ENCODE measurements at places on chromosomes 6 and 20.

DNA sequence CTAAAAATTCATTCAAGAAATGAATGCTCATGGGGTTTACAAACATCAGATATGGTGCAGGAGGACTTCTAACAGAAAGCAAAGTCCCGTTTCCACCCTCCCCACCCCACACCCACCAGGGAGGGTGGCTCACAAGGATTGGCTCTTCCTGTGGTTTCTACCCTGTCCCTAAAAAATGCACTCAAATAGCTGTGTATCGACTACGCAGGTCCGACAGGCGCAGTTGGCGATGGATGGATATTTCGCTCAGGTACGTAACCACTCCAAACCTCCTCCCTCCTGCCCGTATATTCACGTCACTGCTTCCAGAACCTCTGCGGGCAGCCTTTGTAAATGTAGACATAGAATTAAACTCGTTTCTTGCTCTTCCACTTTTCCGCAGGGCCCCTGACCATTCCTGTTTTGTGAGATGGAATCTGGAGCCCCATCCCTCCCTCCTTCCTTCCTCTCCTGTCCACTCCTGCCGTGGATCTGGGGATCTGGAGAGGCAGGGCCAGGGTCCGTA, 264.3 kb downstream of the BMP7 start:
- DNase-seq = no peak

GRCh38 chr6:36674942-36675341, 3.6 kb upstream of the CDKN1A start:
- DNase-seq = no peak

DNA sequence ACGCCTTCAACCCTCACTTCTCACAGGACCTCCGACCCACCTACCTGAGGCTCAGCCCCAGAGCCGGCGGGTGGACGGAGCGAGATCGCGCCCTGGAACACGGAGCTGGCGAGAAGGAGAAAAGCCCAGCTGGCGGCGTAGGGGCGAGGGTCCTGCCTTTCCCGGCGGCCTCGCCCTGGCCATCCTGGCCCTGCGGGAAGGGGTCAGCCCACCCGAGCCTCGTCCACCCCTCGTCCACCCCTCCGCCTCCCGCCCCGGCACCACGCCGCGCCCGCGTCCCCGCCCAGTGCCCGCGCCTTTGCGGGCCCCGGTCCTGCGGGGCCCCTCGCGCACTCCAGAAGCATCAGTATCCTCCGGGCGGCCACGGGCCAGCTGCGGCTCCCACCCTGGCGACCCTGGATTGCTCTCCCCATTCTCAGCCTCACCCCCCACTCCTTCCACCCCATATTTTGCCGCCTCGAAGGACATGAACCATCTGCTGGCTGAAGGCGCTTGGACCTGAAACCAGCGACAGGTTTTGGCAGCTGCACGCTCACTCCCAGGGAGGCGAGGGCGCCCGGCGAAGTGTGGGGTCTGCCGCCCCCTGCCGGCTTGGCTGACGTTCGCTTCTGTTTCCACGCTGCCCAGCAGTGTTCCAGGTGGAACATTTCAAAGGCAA, 65.1 kb downstream of the PLG start:
- no peak for DNase-seq

DNA sequence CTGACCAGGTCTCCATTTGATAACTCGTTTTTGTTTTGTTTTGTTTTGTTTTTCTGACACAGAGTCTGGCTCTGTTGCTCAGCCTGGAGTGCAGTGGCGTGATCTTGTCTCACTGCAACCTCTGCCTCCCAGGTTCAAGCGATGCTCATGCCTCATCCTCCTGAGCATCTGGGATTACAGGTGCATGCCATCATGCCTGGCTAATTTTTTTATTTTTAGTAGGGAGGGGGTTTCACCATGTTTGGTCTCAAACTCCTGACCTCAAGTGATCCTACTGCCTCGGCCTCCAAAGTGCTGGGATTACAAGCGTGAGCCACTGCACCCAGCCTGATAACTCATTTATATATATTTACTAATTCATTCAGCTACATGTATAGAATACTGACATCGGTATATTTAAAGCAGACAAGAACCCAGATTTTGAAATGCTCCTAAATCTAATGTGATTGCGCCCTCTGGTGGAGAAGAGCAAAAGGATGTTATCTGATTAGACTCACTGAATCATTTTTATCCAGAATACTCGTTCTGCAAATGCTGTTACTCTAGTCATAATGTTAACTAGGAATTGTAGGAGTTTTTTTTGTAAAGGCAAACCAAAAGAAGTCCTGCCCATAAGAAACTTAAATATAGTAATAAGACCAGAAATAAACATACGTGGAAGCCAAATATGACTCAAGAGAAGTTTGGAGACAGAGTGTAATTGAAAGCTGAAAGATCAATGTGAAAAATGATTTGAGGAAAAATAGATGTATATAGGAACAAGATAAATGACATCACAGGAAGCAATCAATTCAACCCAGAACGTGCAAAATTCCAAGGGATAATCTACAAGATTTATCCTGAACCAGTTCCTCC, 5.3 kb upstream of the COL12A1 start:
- peak; percentile 66 for DNase-seq

DNA sequence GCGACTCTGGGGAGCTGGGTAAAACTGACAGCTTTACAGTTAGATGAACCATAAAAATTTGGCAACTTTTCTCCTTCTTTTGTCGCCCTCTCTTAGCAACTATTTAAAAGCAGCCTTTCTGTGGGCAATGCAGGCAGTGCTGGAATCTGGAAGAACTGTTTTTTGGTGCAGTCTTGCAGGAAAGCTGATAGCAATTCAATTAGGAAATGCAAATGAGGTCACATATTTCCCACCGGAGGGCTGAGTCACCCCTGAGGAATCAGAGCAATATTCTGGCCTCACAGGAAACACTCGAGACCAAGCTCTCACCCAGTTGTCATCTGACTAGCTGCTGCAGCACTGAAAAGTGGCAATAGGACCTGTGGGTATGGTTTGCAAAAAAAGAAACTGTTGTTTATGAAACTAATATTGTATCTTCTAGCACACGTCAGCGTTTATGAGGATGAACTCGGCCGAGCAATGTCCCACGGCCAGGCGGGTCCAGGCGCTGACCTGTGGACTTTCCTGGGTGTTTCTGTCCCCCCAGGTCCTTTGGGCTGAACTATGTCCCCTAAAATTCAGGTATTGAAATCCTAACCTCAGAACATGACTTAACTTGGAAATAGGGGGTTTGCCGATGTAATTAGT, 312.3 kb downstream of the TAF4 start:
- DNase-seq = no peak

DNA sequence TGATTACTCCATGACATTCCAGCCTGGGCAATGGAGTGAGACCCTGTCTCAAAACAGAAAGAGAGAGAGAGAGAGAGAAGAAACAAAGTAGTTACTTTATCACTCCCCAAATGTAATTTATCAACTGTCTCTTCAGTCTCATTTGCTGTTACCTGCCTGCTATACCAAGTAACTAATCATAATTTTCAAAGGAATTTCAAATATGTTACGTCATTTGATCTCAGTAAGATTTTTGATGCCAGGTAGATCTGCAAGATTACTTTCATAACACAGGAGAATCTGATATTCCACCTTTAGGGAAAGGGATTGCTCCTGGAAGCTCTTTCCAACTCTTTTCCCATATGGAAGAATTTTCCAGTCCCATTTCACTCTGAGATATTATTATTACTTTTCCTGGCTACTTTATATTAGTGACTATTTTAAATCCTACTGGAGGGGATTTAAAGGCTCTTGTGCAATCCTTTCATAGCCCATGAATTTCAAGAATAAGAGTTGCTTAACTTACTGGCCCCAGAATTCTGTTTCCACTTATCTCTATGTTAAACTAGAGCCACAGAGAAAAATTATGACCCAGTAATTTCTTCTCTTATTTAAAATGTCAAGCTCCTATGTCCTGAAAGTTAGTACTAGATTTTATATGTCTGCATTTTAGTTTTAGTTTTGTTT, 390.2 kb upstream of the FLRT3 start:
- DNase-seq = no peak

DNA sequence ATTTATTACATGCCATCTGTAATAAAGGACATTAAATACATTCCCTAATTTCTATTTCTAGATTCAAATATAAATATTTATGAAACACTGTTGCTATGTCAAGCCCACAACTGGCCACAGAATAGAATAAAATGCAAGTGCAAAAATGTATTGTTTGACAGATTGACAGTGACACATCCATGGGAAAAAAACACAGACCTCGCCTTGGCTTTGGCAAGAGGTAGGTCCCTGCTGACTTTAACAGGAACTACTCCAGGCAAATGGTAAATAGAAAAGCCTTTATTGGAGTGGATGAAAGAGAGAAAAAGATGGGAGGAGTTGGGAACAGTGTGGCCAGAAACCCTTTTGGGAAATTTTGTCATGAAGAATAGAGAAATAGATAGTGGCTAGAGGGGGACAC, 622.9 kb downstream of the UTRN start:
- no peak for DNase-seq

- DNase-seq = no peak
These were observed 179.4 kb downstream of the ERMARD start for GRCh38 chr6:169930799-169931198.

GRCh38 chr6:13418844-13419243, 68.6 kb downstream of the GFOD1 start:
- no peak for DNase-seq

GRCh38 chr20:17612287-17612991, 42.6 kb downstream of the DSTN start:
- no peak for DNase-seq

- DNase-seq = no peak
These were observed 158.3 kb downstream of the BMP2 start for GRCh38 chr20:6925744-6926278.

GRCh38 chr6:113414511-113414910, 442.6 kb upstream of the MARCKS start:
- peak; percentile 15 for DNase-seq

- no peak for DNase-seq
These were observed 16.1 kb downstream of the FGD2 start for GRCh38 chr6:37021356-37022129.

- DNase-seq = no peak
These were observed 2.0 kb downstream of the TRAM2 start for GRCh38 chr6:52574709-52575501.

DNA sequence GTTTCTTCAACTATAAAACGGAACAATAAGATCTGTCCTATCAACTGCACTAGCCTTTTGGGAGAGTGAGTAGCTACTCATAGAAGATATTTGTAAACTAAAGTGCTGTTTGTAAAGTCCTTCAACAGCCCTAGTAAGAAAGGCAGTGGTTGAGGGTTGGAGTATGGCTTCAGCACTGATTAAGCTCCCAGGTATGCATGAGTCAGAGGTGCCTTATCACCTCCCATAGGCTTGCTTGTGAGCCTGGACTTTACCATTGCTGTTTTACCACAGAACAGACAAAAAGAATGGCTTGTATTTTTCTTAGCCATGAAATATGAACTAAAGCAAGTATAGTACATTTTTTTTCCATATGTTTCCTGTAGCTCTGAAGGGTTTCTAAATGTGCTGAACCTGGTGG, 44.1 kb downstream of the SAMD3 start:
- DNase-seq = no peak

DNA sequence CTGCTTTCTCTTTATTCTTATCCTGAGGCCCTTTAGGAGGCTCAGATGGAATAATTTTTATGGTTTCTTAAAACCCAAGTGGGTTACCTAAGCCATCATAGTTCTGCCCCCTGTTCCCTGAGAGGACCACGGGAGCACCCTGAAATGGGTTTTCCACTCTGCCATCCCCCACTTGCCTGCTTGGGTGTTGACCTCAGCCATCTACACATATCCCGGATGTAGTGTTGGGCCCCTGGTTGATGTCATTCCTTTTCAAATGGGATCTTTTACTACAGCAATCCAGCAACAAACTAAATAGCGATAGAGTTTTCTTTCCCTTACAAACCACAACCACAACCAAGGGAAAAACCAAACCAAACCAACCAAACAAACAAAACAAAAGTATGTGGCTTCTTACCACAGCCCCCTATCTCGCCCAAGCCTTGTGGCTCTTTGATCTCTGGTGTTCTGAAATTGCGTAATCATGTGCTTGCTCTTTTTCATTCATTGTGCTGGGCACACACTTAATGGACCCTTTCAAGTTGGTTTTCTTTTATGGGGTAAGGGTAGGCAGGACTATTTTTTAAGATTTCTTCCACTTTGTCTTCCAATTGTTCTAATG, 154.9 kb downstream of the ESR1 start:
- DNase-seq = no peak

GRCh38 chr6:112150363-112150762, 63.0 kb downstream of the FAM229B start:
- DNase-seq = no peak

DNA sequence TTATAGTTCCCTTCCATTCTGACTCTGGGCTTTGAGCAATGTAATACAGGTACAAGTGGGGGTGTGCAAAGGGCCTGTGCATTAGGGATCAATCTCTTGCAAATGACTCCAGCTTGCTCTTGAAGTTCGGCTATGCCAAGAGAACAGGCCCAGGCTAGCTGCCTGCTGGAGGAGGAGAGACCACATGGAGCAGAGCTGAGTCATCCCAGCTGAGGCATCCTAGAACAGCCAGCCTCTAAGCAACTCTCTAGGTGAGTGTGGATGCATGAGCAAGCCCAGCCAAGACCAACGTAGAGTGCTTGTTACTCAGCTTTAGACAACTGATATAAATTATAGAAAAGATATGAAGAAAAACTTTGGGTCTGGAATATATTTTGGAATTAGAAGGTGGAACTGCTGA, 47.6 kb upstream of the RBM24 start:
- no peak for DNase-seq

DNA sequence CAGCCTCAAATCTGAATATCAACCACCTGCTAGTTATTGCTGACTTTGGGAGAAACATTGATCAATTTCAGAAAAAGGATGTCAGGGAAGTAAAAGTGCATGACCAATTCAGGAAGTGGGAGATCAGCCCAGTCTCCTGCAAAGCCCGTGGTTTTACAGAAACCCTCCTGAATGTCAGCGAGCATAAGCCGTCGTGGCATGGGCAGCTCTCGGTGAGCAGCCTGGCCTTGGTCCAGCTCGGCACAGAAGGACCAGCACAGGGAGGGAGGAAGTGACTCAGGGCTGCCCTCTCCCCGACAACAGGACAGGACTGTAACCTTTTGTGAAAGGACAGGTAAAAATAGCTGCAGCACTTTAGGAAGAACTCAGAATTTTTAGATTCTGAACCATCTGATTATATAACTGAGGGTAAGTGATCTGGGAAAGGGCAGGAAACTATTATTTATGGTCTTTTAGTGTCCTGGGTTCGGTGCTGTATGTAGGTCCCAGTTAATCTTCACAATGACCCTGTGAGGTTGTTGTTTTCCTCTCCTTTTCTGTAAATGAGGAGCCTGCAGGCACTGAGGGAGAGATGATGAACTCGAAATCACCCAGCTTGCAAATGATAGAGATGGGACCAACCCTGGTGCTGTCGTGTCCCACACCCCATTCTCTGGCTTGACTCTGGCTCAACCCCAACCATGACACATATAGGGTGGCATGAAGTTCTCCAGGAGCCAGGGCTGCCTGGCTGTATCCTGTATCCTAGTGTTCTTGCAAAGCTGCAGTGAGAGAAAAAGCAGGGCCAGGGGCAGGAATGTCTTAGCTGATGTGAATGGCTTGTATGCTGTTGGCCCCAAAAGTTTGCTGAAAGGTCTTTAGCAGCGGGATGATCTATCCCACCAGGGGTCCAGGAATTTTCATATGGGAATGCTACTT, 37.6 kb downstream of the NRN1 start:
- no peak for DNase-seq

- DNase-seq = no peak
These were observed 1.6 kb upstream of the ARMC2 start for GRCh38 chr6:108846628-108847027.

All from NCI-H526 treated with DMSO at 0.1 percent for 48 hours (cell line).